ENCODE measurements at places on chromosomes 5 and 9.

DNA sequence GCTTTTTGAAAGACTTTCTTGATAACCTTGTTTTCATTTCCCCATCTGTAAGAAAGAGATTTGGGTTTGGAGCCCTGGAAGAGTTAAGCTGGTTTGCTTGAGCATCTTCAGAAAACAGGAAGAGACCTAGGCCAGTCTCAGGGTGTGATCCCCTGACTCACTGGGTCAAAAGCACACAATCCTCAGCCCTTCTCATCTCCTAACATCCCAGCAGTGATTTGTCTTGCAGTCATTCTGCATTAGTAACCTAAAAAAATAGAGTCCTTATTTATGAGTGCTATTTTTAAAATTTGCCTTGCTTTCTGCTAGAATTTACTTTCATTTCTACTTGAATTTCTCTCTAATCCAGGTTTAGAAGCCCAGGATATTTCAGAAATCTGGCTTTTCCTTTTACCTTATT lies 16.4 kb upstream of the ARSB start:
- DNase-seq = no peak

DNA sequence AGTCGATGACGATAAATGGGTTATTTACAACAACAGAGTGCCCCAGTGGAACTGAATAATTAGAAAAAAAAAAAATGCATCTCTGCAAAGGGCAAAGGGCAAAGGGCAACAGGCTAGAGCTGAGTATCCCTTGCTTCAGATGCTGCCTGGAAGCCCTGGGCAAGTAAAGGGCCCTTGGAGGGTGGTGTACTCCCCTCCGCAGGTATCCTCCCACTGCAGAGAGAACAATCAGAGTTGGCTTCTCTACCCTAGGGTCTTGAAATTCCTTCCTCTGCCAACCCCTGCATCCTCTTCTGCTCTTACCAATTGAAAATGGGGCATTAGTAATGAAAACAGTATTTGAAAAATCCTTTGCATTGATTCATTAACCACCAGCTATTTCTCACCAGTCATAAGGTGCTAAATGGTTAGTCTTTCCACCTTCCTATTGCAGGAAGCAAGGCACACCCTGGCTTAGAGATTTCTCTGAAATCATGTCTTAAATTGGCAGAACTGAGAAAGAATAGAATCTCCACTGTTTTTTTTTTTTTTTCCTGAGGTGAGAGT lies 122.6 kb downstream of the SEMA6A start:
- DNase-seq = no peak

GRCh38 chr5:120535900-120536299 lies 71.8 kb downstream of the PRR16 start:
- DNase-seq = no peak

DNA sequence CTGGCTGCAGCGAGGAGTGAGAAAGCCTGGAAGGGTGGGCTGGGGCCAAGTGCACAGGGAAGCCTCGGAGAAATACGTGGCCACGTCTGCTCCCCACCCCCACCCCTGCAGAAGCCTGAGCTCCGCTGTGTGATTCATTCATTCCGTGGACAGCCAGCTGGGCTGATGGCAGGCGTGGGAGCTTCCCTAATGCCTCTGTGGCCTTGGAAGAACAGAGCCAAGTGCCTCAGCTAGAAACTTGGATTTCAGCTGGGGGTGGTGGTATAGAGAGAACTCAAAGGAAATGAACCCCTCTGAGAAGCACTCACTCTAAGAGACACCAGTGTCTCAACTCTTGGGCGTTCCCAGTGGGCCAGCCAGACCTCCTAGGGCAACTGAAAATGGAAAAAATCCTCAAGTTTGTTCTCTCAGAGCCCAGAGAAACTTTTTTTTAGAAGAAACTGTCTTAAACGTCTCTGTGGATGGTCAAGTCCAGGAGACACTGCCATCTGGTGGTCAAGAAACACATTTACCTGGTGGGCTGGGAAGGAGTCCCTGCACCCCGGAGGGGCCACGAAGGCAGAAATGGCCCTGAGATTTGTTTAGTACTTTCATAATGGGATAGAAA lies 18.0 kb downstream of the ATOX1 start:
- DNase-seq = peak; percentile 87

- no peak for DNase-seq
Measured at GRCh38 chr5:108398964-108399363, 17.1 kb upstream of the FBXL17 start.

DNA sequence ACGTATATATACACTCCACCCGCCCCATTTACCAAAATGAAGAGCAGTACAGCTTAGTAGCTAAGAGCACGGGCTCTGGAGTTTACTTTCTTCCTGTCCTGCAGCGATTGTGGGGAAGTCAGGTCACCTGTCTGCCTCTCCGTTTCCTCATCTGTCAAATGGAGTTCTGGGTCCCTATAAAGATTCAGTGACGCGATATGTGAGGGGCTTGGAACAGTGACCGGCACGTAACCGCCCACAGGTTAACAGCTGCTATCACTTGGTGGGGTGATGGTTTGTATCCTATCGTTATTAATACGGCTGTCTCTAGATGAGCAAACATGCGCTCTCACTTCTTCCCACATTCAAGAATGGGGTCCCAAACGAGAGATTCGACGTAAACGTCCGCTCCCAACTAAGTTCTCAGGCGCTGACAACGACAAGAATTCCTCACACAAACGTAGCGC lies 426 bp downstream of the FAM114A2 start:
- DNase-seq = peak; percentile 83

DNA sequence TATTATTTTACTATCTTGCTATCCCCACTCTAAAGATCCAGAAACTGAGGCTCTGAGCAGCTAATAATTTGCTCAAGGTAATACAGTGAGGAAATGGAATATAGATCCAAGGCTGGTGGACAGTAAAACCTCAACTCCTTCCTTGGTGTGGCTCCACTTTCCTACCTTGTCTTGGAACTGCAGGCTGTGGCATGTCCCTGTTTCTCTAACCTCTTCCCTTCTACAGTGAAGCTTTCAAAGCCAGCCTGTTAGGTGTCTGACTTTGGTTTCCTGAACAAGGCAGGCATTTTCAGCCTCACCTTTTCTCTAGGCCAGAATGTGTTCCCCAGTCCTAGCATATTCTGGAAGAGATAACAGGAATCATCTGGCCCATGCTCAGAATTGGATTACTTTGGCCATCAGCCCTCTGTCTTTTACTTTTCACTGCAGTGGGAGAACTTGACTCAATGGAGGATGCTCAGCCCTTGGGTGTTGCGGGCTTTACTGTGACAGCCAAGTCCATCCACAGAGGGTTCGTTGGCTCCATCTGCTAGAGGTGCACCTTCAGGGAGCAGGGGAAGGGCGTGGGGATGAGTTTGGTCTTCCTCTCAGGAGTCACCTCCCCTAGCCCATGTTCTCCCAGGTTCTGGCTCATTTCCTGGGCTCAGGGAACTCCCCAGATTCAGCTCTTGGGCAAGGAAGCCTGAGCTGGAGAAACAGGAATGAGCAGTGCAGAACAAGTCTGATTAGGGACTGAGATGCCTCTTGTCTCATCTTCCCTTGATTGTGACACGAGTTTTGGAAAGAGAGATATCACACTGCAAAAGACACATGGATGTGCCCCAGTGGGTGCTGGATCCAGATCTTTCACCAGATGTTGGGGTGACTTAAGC lies 1.1 kb downstream of the NIPAL4 start:
- no peak for DNase-seq

GRCh38 chr5:23528677-23529076 lies 21.3 kb downstream of the PRDM9 start:
- no peak for DNase-seq

- peak; percentile 62 for DNase-seq
Measured at GRCh38 chr5:111229871-111230810, 6.0 kb downstream of the CAMK4 start.

DNA sequence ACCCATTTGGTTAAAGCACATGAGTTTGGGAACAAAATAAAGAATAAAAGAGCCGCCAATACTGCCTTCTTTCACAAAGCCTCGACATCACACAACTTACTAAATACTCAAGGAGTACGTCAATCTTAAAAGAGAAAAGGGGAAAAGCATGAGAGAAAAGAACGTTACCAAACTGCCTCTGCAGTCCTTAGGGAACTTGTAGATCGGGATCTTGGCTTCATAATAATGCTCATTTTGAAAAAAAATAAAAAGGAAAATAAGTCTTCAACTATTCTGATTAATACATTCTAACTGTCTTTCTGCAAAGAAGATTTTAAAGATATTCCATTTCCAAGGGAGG lies 618.4 kb downstream of the PDE4D start:
- no peak for DNase-seq

DNA sequence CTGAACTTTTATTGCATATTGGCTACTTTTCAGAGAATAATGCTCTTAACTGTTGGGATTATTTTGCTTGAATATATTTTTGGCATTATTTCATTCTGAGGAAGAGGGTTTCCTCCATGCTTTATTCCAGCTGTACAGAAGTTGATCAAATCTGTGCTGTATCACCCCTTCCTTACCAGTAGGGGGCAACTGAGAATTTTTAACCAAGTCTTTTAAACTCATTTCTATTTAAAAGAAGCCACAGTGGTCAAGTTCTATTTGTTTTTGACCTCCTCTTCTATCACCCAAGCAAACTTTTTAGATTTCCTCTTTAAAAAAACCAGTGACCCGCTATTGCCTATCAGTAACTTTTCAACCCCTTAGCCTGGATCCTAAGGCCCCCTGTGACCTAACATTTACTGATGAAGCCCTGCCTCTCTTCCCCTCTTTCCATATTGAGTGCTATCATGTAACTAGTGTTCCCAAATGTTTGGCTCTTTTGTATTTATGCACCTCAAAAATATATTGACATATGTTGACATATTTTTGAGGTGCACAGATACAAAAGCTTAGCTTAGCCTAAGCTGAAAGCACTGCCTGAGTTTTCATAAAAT lies 80.6 kb downstream of the FBXO4 start:
- DNase-seq = peak; percentile 12

GRCh38 chr5:140148508-140148907 lies 22.8 kb downstream of the IGIP start:
- no peak for DNase-seq

GRCh38 chr9:134027561-134027960 lies 2.3 kb downstream of the BRD3OS start:
- DNase-seq = no peak

GRCh38 chr5:142978726-142979125 lies 208.5 kb downstream of the ARHGAP26 start:
- no peak for DNase-seq

GRCh38 chr5:158591301-158591863 lies 508.3 kb downstream of the EBF1 start:
- no peak for DNase-seq

All from GM12865 (cell line).